ENCODE measurements at places on chromosomes 2 and 18.

DNA sequence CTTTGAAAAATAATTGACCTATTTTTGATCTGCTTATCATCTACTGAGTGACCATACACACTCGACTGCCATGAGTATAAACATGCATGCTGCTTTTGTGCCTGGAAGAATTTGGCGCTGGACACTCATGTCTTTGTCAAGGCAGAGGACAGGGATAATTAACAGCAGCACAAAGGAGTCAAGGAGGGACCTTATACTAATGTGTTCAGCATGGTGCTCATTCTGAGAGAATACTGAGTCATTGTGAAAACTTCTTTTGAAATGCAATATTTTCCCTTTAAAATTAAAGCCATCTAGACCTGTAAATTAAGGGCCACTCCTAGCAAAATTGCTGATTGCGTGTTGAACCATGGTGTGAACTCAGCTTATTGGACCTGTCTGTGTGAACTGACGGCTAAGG is 116.3 kb downstream of the ZNF532 start:
- DNase-seq = no peak

DNA sequence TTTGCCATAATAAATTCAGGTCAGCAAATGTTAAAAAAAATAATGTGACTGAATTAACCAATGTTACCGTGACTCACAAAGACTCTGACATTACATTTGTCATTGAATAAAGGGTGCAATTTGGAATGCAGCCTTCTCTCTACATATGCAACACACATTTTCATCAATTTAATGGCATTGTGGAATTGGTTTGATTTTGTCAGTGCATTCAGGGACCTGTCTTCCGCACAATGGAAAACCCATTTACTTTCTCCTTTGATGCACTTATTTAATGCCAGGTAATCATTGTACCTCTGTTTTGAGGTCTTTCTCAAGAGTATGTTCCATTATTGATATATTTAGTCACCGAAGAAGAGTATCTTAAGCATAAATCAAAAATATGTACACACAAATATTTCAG is 1099.3 kb downstream of the SOCS6 start:
- no peak for DNase-seq

DNA sequence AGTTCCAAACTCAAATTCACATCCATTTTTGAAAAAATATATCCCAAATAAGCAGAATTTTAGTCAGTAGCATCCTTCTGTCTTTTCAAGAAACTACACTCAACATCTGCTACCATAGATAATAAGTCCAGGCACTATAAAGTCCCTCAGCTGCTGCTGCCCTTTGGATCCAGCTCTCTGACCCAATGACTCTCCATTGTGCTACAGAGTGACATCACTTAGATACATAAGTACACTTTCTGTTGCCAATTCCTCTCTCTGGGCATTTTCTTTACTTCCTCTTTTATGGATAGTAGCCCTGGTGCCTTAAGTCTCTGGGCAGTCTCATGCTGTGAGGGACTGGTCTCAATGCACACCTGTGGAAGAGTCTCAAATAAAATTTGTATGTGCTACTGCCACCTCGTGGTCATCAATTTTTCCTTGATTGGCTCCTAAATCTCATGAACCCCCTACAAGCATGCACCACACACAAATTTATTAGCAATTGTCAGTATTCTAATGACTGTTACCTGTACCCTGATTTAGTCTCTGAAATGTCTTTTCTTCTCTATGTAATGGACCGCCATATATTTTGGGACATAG is 219.2 kb downstream of the LRP1B start:
- DNase-seq = no peak

DNA sequence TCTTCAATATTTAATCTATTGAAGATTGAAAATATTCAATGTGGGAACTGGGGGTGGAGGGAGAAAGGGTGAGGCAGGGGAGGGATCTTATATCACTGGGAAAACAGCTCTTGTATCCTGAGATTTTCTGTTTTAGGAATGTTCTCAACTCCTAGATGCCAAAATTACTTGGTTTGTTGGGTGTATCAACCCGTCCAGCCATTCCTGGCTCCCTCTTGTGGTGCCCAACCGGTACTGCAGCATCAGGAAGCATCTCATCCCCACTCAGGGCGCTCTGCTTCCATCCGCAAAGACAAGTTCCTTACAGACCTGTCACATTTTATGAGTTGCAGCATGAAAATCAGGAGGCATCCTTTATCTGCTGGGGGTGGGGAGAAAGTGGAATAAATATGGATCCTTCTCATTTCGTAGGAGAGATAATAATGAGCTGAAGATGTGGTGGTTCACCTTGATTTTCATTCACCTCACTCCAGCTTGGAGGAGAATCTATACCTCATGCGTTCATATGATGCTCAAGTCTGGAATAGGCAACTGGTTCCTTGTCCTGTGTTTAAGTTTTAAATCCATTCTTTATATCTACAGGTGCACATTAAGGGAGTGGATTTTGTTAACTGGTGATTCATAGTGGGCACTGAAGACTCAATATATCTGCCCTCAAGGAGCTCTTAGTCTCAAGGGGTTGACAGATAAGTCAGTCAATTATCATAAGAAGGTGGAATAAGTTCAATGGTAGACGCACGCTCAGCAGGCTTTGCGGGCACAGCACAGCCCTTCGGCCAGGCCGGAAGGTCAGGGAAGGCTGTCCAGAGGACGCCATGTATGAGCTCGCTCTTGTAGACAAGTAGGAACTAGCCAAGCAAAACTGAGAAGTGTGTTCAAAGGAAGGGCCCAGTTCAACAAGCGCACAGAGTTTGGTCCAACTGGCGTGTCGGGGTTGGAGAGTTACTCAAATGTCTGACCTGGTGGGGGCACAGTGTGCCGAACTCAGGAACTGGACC is 127.3 kb downstream of the RNF144A start:
- DNase-seq = no peak

DNA sequence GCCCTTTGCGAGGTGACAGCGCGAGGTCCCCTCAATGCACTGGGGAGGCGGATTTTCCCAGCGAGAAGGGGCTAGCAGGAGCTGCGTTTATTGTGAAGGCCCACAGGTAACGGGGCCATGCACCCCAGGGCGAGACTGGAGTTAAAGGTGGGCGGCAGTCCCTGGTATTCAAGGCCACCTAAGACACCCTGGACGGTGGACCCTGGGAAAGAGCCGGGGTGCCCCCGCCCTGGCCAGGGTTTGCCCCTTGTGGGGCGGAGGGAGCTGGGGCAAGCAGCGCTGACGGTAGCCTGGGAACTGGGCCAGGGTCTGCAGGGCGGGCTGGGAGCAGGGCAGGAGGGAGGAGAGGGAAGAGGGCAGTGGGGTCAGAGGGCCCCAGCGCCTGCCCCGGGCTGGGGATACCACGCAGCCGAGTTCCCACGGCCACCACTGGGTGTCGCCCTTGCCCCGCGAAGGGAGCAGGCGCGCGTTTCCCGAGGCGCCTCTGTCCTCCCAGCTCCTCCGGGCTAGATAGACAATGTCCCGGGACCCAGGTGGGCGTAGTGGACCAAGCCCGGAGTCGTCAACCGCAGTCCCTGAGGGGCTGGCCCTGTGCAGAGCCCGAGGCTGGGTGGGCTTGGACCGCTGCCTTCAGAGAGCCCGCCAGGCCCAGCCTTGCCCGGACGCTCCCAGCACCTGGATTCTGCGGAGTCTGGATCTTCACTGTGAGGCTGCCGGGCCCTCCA is 80.2 kb downstream of the SMAD4 start:
- DNase-seq = no peak

Measured in NCI-H510A (cell line).